ENCODE measurements at places on chromosomes 6 and 20. TPM values are rescaled to one million over a fixed set of nuclear protein-coding genes. Genes with fewer than 3 reads are reported as not detected.

Gene MRPS10
- total RNA-seq, result 35.1 TPM

Gene ULBP2
- total RNA-seq, result 19.0 TPM

Gene TINAG
- 4.8 TPM for total RNA-seq

Gene SLC24A3
- total RNA-seq, result 0.18 TPM

Gene PLEKHG1
- total RNA-seq, result 104 TPM

Gene PRL
- not detected for total RNA-seq

Gene UNC5CL
- not detected for total RNA-seq

Gene HLA-DOA
- not detected for total RNA-seq

- no peak for DNase-seq
These were observed 37.2 kb upstream of the TFB1M start for GRCh38 chr6:155351273-155352129.

GRCh38 chr6:2969549-2969948 lies 1.8 kb downstream of the SERPINB6 start:
- no peak for DNase-seq

GRCh38 chr6:162373192-162373591 lies 354.4 kb downstream of the PRKN start:
- DNase-seq, result no peak

GRCh38 chr6:97459986-97460385 lies 177.0 kb upstream of the MMS22L start:
- DNase-seq, result no peak

DNA sequence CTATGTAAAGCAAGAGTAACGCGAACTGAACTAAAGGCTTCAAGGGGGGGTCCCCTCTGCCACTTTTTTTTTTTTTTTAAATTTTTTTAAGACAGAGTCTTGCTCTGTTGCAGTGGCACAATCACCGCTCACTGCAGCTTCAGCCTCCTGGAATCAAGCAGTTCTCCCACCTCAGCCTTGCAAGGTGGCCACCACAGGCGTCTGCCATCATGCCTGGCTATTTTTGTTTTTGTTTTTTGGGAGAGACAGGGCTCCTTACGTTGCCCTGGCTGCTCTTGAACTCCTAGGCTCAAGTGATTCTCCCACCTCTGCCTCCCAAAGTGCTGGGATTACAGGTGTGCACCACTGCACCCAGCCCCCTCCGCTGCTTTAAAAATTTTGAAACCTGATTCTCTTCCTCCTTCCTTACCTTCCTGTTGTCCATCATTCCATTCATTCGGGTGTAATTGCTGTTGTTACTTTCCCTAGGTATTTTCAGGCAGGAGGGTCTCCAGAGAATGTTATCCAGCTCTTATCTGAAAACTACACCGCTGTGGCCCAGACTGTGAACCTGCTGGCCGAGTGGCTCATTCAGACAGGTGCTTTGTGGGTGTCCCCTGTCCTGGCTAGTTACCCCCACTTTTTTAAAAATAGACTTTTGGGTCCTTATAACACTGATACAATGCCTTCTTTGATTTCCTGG lies 5.4 kb downstream of the NELFCD start:
- DNase-seq, result no peak

DNA sequence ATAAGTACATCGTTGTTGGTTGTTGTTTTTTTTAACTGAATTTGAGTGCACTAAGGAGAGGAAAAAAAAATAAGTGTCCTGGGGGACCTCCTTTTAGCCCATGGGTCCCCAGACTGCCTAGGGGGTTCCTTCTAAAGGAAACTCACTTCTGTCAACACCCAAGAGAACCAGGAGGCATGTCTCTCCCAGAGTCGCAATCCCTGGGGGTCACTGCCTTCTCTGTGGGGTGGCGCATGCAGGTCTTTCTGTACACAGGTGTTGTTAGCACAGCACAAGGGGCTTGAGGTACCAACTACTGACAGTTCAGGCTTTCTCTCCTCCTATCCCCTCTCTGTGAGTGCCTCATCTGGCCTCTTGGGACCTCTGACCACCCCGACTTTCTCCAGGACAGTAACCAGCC lies 7.3 kb upstream of the ARMC2 start:
- no peak for DNase-seq

DNA sequence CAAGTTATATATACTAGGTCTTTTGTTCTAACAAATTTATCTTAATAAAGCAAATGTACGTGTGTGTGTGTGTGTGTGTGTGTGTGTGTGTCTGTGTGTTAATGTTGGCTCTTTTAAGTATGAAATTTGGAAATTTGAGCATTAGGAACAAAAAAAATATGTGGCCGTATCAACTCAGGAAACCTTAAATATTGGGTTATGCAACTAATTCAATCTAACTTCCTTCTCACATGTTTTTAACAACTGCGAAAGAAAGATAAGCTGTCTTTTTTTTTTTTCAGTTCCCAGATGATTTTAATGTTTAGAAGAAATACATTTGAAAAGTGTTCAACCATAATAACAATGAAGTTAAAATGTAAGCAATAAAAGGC lies 616.4 kb upstream of the ARID1B start:
- no peak for DNase-seq

GRCh38 chr6:17584241-17584803 lies 15.8 kb upstream of the FAM8A1 start:
- peak; percentile 88 for DNase-seq

DNA sequence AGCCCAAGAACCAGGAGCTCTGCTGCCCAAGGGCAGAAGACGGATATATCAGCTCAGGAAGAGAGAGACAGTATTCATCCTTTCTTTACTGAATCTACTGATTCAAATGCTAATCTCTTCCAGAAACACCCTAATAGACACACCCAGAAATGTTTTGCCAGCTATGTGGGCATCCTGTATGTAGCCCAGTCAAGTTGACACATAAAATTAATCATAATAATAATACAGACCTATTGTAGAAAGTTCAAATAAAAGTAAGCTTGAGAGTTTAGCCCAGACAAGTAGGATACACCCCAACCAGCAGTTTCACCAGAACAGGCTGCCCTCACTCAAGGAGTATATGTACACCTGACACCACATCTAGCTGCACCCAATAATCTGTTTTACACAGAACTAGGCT lies 73.9 kb upstream of the VGLL2 start:
- DNase-seq, result no peak

DNA sequence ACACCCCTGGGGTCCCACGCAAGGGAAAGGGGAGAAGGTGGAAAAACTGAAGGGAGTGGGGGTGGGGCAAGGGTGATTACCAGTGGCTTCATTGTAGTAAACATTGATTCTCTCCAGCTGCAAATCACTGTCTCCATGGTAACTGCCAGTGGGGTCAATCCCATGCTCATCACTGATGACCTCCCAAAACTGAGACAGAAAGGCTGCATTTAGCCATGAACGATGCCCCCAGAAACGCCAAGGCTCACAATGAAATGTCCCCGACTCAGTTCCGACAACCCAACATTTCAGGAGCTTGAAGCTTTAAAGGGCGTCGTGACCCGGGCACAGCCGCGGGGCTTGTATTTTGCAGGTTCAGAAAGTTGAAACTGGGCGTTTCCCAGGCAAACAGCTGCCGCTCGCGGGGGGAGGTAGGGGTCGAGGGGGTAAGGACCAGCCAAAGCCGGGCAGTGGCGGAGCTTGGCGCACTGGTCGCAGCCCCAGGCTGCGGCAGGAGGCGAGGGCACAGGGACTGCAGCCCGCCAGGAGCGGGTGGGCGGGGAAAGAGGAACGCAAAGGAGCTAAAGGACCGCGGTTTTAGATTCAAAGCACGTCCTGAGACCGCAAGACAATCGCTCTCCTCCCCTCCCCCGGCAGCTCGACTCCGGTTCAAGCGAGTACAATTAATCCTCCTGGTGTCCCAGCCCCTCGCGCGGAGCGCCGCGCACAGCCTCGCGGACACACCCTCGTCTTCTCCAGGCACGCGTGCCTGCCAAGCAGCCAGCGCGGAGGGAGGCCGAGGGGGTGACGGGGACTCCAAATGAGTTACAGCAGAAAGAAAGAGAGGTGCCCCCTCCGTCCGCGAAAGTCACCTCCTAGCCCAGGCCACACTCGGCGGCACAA lies 731 bp downstream of the TUBB2B start:
- no peak for DNase-seq

GRCh38 chr6:42929821-42930360 lies 611 bp downstream of the CNPY3 start:
- DNase-seq, result no peak

DNA sequence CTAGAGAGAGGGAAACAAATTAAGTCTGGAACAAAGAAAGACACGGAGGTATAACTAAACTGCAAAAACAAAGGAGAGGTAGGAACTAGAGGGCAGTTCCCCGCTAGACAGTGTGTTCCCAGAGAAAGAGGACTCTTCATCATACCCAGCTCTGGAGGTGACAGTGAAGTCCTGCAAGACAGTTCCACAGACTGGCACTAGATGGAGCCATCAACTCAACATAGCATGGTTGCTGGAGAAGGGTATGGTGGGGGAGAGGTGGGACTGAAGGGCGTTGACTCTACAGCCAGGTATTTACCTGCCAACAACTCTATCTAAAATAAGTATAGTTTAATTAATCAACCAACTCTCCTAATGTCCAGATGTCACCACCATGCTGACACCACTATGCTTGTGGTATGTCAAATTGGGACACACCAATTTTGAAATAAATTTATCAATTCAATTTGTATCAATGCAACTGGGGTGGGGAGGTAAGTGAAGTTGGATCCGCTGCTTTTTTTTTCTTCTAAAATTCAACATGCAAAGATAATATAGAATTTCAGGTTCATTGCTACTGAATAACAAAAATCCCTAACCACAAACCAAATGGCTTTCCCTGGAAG lies 9.7 kb downstream of the BACH2 start:
- DNase-seq, result no peak

DNA sequence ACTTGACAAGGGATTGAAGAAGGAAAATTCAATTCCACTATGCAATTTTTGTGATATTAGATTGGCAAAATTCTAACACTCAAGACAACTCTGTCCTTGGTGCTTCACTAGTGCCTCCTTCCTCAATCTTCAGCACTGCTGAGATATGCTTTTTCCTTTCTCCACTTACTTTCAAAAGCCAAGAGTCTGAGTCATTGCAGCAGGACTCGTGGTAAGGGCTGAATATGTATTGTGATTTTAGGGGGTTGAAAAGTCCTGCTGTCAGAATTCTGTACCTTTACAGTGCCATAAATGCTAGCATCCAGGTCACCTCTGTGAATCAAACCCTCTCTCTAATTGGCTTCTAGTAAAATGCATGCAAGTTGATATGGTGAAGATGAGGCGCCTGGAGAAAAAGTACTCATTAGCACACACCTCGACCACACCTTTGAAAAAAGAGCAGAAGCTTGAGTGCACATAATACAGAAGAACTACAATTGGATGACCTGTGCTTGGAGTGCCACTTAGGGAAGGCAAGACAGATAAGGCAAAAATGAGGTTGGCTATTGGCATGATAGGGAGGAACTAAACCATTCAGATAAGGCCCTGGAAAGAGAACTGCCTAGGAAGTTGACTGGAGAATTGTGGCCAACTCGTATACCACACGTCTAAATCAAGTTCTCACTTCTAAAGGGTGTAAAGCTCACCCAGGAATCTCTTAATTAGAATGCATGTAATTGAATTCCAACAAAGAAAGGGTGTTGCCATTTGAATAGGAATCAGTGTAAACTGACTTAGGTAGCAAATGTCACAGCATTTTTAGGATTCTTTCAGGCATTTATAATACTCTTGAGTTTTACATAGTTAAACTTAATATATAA lies 43.6 kb upstream of the FAM83B start:
- no peak for DNase-seq

DNA sequence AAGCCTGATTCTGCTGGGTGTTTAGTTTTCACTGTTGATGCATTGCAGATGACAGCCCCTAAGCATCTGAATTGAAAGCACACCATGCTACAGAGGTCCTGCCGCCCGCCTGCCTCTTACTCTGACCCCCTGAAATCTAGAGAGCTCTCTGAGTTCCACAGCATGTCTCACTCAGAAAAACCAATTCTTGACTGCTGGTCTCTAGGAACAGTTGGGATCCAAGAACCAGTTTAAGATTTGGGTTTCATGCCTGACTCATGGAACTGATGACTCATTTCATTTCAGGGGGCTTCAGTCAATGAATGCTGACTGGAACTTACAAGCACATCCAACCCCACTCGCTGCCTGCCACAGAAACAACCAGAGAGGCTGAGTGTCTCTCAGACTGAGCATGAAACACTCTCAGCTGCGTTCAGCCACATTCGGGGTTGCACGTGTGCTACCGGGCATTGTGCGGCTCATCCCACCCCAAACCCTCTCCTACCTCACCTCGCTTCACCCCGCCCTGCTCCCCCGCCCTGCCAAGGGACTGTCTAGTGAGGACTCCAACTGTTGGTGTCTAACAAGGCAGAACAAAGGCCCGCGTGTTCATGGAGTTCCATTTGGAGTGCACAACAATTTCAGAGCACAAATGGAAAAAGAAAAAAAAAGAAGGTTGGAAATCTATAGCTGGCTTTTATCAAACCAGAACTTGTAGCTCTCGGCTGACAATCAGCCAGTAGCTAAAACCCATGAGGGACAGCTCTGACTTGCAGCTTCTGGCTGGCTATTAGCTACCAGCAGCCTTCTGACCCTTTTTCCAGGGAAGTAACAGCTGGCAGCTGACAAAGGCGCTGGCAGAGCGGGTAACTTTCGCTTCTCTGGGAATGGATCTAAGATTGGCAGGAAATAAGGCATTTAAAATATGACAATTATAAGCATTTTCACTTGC lies 20.0 kb upstream of the TRAF3IP2 start:
- no peak for DNase-seq

- DNase-seq, result no peak
These were observed 199.2 kb upstream of the SUPT3H start for GRCh38 chr6:45576648-45577624.

- DNase-seq, result no peak
These were observed 63.1 kb downstream of the PSMG4 start for GRCh38 chr6:3321875-3322274.

GRCh38 chr6:155155787-155156447 lies 107.9 kb upstream of the CLDN20 start:
- DNase-seq, result no peak

DNA sequence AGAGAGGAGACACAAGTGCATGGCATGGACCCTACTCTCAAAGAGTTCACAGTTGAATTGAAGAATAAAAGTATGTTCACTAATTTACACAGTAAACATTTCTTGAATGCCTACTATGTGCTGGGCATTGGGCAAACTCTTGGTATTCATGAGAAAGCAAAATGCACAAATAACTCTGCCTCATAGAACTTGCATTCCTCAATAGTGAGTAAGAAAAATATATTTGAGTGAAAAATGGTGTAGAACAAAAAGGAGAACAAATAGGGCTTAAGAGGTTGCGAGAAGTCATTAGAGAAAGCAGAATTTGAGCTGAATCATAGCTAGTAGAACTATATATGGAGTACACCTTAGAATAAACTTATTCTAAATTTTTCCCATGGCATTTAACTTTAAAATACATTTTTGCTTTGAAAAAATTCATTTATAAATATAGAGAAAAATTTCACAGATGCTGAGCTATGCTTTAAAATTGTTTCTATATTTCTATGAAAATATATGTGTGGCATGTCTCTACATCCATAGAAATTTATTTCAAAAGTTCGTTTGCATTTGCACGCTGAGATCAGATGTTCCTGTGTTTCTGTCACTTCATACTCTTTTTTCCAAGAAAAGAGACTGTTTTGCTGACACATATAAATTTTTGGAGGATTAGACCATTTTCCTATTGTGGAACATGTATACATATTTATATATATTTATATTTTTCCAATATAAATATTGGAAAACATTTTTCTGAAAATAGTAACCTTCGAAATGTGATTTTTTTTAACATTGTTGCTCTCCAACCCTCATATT lies 236.1 kb downstream of the KCNQ5 start:
- no peak for DNase-seq
